ENCODE measurements at places on chromosomes 13 and 19. TPM values are rescaled to one million over a fixed set of nuclear protein-coding genes. Genes with fewer than 3 reads are reported as not detected.

SPC24 gene
- 9.0 TPM for total RNA-seq

APLP1 gene
- total RNA-seq, result 5.5 TPM

FSD1 gene
- total RNA-seq, result 0.69 TPM

ARHGEF18 gene
- total RNA-seq, result 23.0 TPM

ZNF230 gene
- 3.6 TPM for total RNA-seq

OR4F17 gene
- total RNA-seq, result not detected

SYNE4 gene
- total RNA-seq, result not detected

KLK3 gene
- not detected for total RNA-seq

FAM187B gene
- not detected for total RNA-seq

RFPL4AL1 gene
- total RNA-seq, result not detected

PABPC3 gene
- not detected for total RNA-seq

ELOF1 gene
- total RNA-seq, result 42.1 TPM

PCID2 gene
- 51.7 TPM for total RNA-seq

ITGBL1 gene
- 22.6 TPM for total RNA-seq

All from cardiac ventricle fibroblast (primary cell).